Nephron progenitor cell (in vitro differentiated cells): ENCODE measurements at places on chromosomes 7 and 10.

- H3K4me1 ChIP-seq = peaks cover 13% of the 10 kb centered on the region
- no peak overlapping the region for H3K4me3 ChIP-seq
- peaks cover 3% of the 10 kb centered on the region for H3K27me3 ChIP-seq
Observed at GRCh38 chr7:141557360-141557759, 6.2 kb downstream of the AGK start.

DNA sequence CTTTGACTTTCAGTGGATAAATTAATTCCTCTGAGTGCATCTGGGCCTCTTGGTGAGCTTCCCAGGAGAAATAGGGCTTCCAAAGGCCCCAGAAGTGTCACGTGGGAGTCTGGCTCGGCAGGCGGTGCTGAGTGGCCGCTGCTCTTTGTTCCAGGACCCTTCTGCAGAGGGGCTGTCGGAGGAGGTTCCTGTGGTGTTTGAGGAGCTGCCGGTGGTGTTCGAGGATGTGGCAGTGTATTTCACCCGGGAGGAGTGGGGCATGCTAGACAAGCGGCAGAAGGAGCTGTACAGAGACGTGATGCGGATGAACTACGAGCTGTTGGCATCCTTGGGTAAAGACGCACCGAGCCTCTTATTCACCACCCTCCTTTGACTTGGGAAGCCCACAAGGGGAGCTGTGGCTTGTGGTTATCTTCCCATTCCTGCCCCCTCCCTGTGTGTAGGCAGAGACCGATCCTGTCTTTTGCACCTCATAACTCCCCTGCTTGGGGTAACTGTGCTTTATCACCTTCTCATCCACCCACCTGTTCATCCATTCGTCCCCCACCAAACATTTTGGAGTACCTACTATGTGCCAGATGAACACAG lies 11.9 kb downstream of the ZNF862 start:
- no peak for DNase-seq
- peaks cover 22% of the 10 kb centered on the region for H3K36me3 ChIP-seq
- H3K4me1 ChIP-seq = peaks cover 22% of the 10 kb centered on the region
- no peak overlapping the region for H3K27ac ChIP-seq
- peaks cover 4% of the 10 kb centered on the region for H3K27me3 ChIP-seq

GRCh38 chr10:107091126-107091525 lies 73.4 kb downstream of the SORCS1 start:
- no peak overlapping the region for H3K27ac ChIP-seq
- H3K4me3 ChIP-seq = no peak overlapping the region
- no peaks in the 10 kb centered on the region for H3K27me3 ChIP-seq
- no peaks in the 10 kb centered on the region for H3K36me3 ChIP-seq
- no peak for DNase-seq

- H3K27ac ChIP-seq = no peak overlapping the region
- no peaks in the 10 kb centered on the region for H3K36me3 ChIP-seq
- peak; percentile 67 for DNase-seq
- peaks cover 10% of the 10 kb centered on the region for H3K27me3 ChIP-seq
Observed at GRCh38 chr7:4631380-4632179, 50.5 kb upstream of the FOXK1 start.

- H3K27me3 ChIP-seq = no peaks in the 10 kb centered on the region
- peaks cover 10% of the 10 kb centered on the region for H3K4me1 ChIP-seq
- peaks cover 29% of the 10 kb centered on the region for H3K36me3 ChIP-seq
Observed at GRCh38 chr7:117802660-117803059, 70.6 kb downstream of the CTTNBP2 start.

DNA sequence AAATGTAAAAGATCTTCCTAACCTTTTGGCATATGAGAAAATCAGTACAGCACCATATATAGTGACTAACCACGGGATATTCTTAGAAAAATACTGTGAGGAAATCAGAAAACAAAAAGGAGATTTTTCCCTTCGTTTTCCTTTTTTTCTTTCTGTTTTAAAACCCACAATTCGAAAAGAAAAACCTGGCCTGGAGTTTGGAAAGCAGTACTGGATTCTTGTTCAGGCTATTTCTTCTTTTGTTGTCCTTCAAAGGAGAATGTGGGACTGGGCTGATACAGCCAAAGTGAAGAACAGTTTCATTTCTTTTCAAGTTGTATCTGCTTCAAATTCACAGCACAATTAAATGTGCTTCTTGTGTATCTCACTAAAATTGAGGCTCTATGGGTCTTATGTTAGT lies 156.8 kb upstream of the PHYHIPL start:
- H3K4me1 ChIP-seq = no peaks in the 10 kb centered on the region
- H3K27ac ChIP-seq = no peak overlapping the region
- H3K36me3 ChIP-seq = no peaks in the 10 kb centered on the region
- H3K4me3 ChIP-seq = no peak overlapping the region
- peaks cover 7% of the 10 kb centered on the region for H3K27me3 ChIP-seq

GRCh38 chr10:96921655-96922054 lies 89.6 kb downstream of the LCOR start:
- no peaks in the 10 kb centered on the region for H3K4me1 ChIP-seq
- peaks cover 54% of the 10 kb centered on the region for H3K36me3 ChIP-seq
- DNase-seq = no peak
- H3K27me3 ChIP-seq = no peaks in the 10 kb centered on the region
- no peak overlapping the region for H3K27ac ChIP-seq

DNA sequence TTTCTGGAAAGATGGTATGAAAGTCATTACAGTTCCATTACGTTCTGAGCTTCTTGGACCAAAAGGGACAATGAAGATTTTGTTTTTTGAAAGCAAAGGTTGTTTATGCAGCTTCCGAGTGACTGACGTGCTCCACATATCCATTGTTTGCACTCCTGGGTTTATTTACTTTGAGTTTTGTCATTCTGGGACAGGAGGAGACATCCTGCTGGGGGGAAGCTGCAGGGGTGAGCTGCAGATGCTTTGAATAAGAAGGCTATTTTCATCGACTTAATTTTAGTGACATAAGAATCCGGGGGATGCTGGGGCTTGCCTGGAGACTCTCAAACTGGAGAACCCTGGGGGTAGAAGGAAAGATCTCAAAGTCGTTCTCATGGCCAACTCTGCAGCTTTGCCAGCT lies 12.7 kb upstream of the SFMBT2 start:
- H3K27ac ChIP-seq = no peak overlapping the region
- H3K27me3 ChIP-seq = peaks cover 64% of the 10 kb centered on the region
- no peaks in the 10 kb centered on the region for H3K36me3 ChIP-seq
- no peak for DNase-seq

DNA sequence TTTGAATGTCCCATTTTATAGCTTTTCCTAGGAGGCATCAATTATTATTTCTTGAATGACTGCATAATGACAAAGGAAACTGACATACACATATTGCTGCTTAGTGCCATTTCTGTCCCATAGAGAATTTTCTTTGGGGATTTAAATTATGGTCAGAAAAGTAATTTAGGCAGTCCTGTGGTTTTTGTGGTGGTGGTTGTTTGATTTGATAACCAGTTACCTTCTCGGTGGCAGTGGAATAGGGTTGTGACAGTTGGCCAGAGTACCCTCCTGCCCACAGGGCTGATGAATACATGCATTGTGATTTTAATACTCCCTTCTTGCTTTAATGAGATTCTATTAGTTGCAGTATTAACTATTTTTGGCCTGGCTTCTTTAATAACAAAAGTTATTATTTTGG lies 6.6 kb upstream of the SGCE start:
- H3K27ac ChIP-seq = no peak overlapping the region
- peaks cover 23% of the 10 kb centered on the region for H3K4me1 ChIP-seq
- DNase-seq = no peak
- no peak overlapping the region for H3K4me3 ChIP-seq
- peaks cover 12% of the 10 kb centered on the region for H3K27me3 ChIP-seq
- peaks cover 72% of the 10 kb centered on the region for H3K36me3 ChIP-seq

DNA sequence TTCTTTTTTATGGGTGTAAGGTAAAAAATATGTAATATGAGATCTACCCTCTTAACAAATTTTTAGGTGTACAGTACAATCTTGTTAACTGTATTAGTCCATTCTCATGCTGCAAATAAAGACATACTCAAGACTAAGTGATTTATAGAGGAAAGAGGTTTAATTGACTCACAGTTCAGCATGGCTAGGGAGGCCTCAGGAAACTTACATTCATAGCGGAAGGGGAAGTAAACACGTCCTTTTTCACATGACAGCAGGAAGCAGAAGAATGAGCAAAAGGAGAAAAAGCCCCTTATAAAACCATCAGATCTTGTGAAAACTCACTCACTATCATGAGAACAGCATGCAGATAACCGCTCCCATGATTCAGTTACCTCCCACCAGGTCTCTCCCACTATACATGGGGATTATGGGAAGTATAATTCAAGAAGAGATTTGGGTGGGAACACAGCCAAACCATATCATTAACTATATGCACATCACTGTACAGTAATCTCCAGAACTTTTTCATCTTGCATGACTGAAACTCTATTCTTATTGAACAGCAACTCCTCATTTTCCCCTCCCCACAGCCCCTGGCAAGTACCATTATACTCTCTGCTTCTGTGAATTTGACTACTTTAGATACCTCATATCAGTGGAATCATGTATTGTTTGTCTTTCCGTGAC lies 127.4 kb downstream of the WNT2 start:
- no peak for DNase-seq
- H3K27me3 ChIP-seq = no peaks in the 10 kb centered on the region
- no peaks in the 10 kb centered on the region for H3K4me1 ChIP-seq

- peaks cover 8% of the 10 kb centered on the region for H3K4me1 ChIP-seq
- no peaks in the 10 kb centered on the region for H3K36me3 ChIP-seq
- H3K27ac ChIP-seq = no peak overlapping the region
Observed at GRCh38 chr10:125624800-125625199, 58.2 kb downstream of the TEX36 start.
